ENCODE measurements at places on chromosomes 5 and 9.

- DNase-seq, result no peak
Measured at GRCh38 chr9:1202512-1203280, 152.5 kb downstream of the DMRT2 start.

DNA sequence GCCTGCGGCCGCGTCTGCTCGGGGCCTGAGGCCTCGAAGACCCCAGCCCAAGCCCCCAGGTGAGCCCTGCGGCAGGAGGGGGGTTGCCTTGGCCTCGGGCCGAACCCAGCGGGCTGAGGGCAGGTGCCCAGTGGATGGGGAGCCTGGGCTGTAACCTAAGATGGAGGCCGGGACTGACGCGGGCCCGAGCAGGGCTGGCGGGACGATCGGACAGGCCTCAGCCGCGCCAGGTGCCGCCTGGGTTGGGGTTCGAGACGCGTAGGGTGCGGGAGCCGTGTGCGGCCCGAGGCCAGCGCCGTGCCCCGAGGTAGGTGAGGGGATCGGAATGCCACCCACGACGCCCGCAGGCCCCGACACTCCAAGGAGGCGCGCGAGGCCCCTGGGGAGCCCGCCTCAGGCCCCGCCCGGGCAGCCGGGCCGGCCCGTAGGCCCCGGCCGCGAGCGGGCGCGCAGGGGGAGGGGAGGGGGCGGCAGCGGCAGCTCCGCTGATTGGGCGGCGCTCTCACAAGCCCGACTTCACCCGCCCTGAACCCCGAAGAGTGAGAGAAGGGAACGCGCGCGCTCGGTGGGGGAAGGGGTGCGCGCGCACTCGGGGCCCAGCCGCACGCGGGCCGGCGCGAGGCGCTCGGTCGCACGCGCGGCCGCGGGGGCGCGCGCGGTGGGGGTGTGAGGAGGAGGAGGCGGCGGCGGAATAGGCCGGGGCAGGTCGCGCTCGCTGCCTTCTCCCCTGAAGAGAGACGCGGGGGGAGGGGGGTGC lies at the start of gene NSD1:
Gene NSD1, plus strand, starts transcription at position 678 of the 757 bp plus-strand sequence. CDS start 1,331 bp downstream, outside the sequence.
- peak; percentile 91 for DNase-seq

- no peak for DNase-seq
Measured at GRCh38 chr9:133818444-133818843, 80.3 kb upstream of the SARDH start.

GRCh38 chr9:133777068-133777791 lies 39.1 kb upstream of the SARDH start:
- no peak for DNase-seq

GRCh38 chr9:95389373-95389772 lies 71.9 kb upstream of the FANCC start:
- no peak for DNase-seq

GRCh38 chr9:4113711-4114110 lies 186.2 kb downstream of the GLIS3 start:
- DNase-seq, result no peak

Measured in activated naive CD4-positive, alpha-beta T cell treated with anti-CD3 and anti-CD28 coated beads, Interleukin-2, amount 50 U/mL, for 16 hours (primary cell).